ENCODE measurements at places on chromosomes 1 and 21.

DNA sequence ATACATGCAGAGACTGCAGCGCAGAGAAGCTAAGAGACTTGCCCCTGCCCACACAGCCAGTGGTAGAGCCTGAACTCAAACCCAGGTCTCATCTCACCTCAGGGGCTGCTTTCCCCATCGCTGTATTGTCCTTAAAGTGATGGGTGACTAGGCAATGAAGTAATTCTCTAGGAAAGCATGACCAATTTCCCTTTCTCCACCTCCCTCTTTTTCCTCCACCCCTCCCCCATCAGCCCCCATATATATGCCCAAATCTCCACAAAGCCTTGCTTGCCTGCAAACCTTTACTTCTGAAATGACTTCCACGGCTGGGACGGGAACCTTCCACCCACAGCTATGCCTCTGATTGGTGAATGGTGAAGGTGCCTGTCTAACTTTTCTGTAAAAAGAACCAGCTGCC is at the start of gene IL24:
Gene IL24, plus strand, starts transcription at position 269 of the 400 bp plus-strand sequence. CDS start 390 bp downstream, outside the sequence.
- no peak for DNase-seq

DNA sequence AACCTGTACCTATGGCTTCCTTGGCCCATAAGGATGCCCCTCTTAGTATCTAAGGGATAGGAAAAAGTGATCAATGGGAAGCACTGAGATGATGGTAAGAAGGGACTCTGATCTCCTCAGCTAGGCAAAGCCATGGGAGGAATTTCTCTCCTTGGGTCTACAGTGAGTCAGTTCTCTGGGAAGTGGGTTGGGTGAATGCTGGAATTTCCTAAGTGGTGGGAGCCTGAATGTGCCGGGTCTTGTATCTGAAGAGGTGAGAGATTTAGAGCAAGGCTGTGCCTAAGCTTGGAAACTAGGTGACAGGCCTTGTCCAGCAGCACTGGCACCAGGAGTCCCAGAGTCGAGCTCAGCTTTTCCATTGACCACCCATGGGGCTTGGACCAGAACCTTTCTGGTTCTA is 96.3 kb upstream of the SLC2A1 start:
- DNase-seq: no peak

GRCh38 chr1:18901147-18901951 is 1.0 kb downstream of the ALDH4A1 start:
- DNase-seq: no peak

GRCh38 chr1:172472495-172472894 is 28.6 kb upstream of the PIGC start:
- no peak for DNase-seq

DNA sequence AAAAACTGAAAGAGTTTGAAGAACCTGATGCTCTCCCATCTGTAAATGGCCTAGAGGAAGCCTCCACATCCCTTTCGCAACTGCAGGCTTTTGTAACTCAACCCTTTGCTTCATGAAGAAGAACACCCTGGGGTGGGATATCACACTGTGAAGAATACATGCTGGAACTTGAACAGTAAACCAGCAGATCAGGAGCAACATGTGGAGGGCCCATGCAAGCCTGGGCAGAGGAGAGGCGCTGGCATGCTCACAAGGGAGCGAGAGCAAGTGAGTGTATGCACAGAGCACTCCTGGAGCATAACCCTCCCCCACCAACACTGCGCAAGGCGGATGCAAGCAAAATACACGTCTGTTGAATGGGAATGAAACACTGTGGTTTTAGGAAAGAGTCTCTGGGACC is 24.6 kb upstream of the SPAG17 start:
- no peak for DNase-seq

DNA sequence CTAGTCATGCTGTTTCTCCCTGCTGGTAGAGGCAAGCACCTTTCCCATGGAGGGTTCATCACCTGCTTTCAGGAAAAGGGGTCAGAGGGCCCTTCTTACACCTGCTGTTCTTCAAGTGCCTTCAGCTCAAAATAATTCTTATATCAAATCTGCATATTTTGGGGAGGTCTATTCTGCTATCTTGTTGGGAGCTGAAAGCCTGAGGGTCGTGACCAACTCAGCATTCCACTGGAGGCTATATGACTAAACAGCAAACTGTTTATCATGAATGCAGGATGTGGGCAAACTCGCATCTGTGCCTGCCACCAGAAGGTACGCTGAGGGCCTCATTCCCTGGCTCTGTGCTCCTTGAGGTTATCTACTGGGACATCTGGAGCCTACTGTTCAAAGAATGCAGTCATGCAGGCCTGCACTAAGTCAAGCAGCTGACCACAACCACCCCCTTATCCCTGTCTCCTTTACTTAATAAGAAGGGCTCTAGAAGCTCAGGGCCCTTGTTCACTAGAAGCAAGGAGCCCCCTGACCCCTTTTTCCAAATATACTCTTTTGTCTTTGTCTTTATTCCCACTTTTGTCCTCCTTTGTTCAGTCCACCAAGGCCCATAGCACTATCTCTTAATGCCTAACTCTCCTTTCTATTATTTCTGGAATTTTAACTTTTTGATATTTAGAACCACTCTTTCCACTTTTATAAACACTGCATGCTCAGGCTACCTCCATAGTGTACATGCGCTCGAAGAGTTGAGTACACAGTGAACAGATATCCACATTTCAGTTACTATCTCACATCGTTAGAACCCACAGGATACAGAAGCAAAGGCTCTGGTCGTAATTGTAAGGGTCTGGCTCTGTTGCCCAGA is 4.5 kb upstream of the TRIM17 start:
- no peak for DNase-seq

GRCh38 chr1:110360431-110360830 is 21.3 kb downstream of the RBM15 start:
- DNase-seq: no peak

DNA sequence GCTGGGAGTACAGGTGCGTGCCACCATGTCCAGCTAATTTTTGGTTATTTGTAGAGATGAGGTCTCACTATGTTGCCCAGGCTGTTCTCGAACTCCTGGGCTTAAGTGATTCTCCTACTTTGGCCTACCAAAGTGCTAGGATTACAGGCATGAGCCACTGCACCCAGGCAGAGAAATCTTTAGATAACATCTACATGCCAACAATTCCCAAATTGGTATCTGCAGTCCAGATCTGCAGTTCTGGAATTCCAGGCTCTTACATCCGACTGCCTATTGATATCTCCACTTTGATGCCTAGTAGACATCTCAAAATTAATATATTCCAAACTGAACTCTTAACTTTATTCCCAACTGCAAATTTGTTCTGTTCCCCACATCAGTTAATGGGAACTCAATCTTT is 23.3 kb downstream of the INAVA start:
- DNase-seq: no peak

- peak; percentile 60 for DNase-seq
Observed at GRCh38 chr21:35204850-35205541, 155.9 kb upstream of the RUNX1 start.

DNA sequence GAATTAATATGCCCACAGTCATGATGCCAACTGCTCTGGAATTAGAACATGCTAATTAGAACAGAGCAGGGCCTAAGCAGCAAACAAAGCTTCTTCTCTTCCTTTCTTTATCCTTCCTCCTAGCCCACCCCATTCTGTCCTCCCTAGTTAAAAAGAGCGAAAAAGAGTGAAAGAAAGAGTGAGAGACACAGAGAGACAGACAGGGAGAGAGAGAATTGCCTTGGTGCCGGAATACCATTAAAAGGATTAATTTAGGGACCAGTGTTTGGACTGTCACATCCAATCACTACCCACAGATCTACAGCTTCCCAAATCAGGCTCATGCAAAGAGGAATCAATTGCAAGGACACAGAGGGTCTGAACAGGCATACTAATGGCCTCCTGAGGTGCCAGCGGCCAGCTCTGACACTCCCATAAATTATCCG is 7.0 kb downstream of the ERI3 start:
- DNase-seq: no peak

- DNase-seq: no peak
Observed at GRCh38 chr1:81525085-81525484, 275.6 kb upstream of the ADGRL2 start.

- DNase-seq: no peak
Observed at GRCh38 chr1:24236789-24237371, 49.8 kb upstream of the IFNLR1 start.

GRCh38 chr1:7225711-7226505 is 440.7 kb downstream of the CAMTA1 start:
- peak; percentile 2 for DNase-seq

- no peak for DNase-seq
Observed at GRCh38 chr1:46013581-46013980, 118.8 kb downstream of the PIK3R3 start.

- DNase-seq: no peak
Observed at GRCh38 chr1:178864326-178864725, 6.6 kb downstream of the ANGPTL1 start.

- DNase-seq: no peak
Observed at GRCh38 chr1:211616231-211616964, 37.4 kb upstream of the SLC30A1 start.
